ENCODE measurements at places on chromosomes 1 and 21.

GRCh38 chr1:206738370-206739366, 31.9 kb upstream of the IL19 start:
- DNase-seq, result no peak

DNA sequence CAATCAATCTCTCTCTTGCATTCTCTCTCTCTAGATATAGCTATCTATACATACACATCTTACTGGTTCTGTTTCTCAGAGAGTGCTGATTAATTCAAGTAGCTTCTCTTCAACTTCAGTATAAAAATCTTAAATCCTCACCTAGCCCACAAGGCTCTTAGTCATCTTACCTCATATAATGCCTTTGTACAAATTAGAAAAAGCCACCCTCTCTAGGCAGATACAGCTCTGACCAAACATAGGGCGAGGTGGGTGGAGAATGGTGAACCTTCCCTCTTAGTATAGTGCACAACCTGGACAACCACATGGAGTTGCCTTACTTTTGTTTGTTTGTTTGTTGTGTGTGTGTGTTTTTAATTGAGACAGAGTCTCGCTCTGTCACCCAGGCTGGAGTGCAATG, 5.1 kb upstream of the INAVA start:
- DNase-seq, result peak; percentile 40

- DNase-seq, result no peak
These were observed 618 bp upstream of the SERTAD4 start for GRCh38 chr1:210231846-210232510.

- no peak for DNase-seq
These were observed 115.3 kb downstream of the LTN1 start for GRCh38 chr21:28877318-28877884.

DNA sequence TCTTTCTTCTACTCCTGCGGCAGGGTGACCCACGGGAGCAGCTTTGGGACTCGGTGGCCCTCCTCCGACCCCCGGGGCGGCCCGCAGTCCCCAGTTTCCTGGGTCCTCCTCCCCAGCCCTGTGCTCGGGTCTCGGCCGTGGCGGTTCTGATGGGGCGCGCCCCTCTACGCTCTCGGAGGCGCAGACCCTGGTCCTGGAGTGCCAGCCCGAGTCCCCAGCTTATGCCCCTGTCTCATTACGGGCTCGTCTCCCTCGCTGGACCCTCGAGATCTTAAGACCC, 430 bp downstream of the BTG2 start:
- DNase-seq, result no peak

- DNase-seq, result no peak
These were observed 101.0 kb upstream of the GUCA2B start for GRCh38 chr1:42052072-42052699.

- DNase-seq, result no peak
These were observed 169.9 kb downstream of the HS2ST1 start for GRCh38 chr1:87084244-87084836.

DNA sequence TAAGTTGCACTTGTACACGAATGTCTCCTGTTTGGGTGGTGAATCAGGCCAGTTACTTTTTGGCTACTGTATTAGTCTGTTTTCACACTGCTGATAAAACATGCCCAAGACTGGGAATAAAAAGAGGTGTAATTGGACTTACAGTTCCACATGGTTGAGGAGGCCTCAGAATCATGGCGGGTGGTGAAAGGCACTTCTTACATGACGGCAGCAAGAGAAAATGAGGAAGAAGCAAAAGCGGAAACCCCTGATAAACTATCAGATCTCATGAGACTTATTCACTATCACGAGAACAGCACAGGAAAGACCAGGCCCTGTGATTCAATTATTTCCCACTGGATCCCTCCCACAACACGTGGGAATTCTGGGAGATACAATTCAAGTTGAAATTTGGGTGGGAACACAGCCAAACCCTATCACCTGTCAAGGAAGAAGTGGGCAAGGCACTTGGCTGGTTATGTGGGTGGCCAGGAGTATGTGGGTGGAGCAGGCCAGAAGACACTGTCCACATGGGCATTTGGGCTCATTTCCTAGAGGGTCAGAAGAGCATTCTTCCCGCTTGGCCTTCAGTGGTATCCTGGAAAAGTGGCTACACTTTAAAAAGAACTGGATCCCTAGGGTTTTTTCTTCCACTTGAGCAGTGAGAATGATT, 228.8 kb downstream of the HHAT start:
- DNase-seq, result no peak

- no peak for DNase-seq
These were observed 24.9 kb upstream of the PODN start for GRCh38 chr1:53037159-53037558.
